ENCODE measurements at places on chromosomes 5 and 9.

DNA sequence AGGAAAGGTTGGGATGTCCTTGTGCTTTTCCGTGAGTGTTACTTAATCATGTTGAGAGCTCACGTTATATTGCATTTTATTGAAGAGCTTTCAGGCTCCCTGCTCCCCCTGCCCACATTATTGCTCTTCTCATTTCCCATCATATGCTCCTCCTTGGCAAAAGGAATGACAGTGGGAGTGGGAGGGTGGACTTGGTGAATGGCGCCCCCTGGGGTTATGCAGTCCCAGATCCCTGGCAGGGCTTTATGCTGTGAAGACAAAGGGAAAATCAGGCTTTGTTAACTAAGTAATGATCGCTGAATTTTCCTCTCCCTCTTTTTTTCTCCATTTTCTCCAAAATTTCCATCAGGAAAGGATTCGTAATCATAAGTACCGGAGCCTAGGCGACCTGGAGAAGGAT, 166.6 kb downstream of the SMARCA2 start:
- peak; percentile 20 for DNase-seq

DNA sequence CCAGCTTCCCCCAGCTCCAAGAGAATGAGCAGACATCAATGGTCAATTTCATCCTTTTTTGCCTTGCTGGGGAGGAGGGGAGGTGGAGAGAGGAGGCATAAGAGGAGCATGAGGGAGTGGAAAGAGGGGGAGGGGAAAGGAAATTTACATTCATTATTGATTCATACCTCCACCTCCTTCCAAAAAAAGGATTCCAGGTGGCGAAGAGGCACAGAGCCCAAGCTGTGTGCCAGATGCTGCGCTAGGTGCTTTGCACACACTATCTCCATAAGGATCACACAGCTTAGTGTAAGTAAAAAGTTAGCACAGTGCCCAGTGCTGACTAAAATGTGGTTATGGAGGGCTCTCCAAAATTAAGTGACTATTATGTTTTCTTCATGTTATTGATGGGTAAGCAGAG, 11.0 kb downstream of the ASTN2 start:
- no peak for DNase-seq

GRCh38 chr5:55694152-55694830, 17.8 kb downstream of the SLC38A9 start:
- DNase-seq: no peak

DNA sequence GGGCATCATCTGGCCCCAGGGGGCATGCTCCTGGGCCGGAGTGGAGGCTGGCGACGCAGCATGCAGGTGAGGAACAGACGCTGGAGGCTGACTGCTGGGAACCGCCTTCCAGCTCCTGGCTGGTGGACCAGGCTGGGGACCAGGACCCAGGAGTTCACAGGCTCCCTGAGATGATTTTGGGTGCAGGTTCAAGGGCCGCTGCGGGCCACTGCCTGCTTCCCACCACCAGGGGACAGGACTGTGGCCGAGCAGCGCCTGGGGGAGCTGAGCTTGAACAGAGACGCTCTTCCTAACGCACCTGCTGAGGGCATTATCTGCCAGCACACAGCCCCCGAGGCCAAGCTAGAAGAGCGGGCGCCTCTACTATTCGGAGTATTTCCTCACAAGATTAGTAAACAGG, 132.1 kb upstream of the RAPGEF1 start:
- no peak for DNase-seq

- DNase-seq: no peak
Measured at GRCh38 chr9:107630156-107630555, 140.6 kb upstream of the KLF4 start.

DNA sequence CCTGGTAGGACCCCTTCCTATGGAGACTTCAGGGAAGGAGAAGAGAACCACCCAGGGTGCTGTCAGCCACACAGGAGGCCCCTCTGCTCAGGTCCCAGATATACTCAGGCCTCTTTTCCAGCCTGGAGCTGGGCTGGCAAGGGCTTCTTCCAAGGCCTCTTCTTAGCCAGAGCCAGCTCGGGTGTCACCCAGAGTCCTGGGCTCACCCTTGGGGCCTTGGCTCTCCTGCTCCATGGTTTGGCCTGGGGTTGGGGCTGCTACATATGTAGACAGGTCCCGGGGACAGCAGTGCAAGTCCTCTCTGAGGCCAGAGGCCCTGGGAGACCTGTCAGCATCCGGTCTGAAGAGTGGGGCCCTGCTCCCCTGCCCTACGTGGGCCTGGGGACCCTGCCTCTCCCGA, 22.8 kb downstream of the PAEP start:
- no peak for DNase-seq

All from foreskin fibroblast (primary cell).